ENCODE measurements at places on chromosomes 3 and 15.

DNA sequence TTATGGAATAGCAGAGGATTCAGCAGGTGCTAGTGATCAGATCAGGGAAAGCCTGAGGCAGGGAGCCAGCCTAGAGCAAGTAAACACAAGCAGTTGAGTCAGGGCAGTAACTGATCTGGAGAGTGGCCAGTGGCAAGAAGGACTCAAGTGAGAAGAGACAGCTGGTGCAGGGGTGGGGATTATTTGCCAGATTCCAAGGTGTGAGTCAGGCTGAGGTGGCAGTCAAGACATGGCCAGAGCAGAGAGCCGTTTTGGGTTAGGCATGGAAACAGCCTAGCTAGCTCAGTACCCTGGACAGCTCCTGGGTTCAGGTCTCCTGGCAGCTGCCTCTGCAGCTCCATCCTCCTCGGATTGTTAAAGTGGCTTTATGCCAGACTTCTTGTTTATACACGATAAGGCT lies 281.9 kb upstream of the ONECUT1 start:
- DNase-seq, result peak; percentile 61

GRCh38 chr3:141353652-141354495 lies 14.4 kb upstream of the ZBTB38 start:
- DNase-seq, result no peak

DNA sequence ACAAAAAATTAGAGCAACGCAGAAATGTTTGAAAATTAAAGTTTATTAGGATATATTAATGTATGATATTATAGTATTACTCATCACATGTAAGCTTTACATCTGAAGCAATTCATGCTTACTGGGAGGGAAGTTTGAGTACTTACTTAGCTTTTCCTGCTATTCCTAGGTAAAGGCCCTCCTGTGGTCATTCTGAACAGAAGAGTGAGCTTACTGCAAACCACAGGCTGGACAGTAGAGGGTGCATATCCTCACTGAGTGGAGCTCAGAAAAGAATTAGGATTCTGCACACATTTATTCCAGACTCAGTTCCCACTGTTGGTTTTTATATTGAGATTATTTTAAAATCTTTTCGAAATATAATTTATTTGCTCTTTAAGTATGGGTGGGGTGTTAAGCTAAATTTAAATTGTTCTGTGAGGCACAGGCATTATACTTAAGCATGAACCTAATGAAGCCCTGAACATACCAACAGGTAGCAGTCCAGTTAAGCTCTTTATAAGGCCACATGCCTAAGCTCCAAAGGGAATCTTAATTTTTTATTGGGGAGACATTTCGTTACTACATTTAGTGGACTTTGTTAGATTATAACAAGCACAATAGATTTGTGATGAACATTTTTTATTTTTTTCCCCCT lies 10.2 kb downstream of the MRPS22 start:
- DNase-seq, result peak; percentile 14

- no peak for DNase-seq
These were observed 61.2 kb downstream of the SYNM start for GRCh38 chr15:99165956-99166689.

- DNase-seq, result no peak
These were observed 1.4 kb upstream of the TMC3 start for GRCh38 chr15:81375461-81375860.

DNA sequence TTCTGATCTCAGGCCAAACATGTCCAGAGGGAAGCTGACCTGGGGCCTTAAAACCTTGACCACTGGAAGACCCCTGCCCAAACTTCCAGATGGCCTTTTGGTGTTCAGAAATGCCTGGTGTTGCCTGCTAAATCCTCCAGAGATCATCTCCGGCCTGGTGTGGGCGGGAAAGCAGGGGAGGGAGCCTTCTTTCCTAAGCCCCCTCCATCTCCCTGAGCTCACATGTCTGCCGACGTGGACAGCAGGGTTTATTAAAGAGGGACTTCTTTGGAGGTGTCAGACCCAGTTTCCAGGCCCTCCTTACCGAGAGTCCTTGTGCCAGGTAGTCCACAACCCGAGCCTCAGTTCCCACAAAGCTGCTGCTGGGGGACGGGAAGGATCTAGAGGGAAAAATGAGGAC lies 55.9 kb upstream of the SLC6A1 start:
- DNase-seq, result no peak

DNA sequence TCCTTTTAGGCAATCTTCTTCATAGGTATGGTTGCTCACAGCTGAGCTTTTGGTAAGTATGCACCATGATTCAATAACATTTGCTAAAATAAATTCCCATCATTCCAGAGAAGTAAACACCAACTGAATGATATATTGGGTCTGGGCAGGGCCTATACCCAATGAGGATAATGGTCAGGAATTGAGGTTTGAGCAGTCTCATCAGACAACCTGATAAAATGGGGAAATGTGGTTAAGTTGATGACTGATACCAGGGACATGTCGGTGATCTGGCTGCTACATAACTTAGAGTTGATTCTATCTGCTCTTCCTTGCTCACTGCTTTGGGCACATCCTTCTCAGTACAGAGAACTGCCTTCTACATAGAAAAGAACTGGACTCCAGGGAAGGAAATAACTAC lies 92.9 kb downstream of the GPR156 start:
- DNase-seq, result no peak

- DNase-seq, result no peak
These were observed 5.1 kb downstream of the RAB43 start for GRCh38 chr3:129116482-129116946.

GRCh38 chr15:61748529-61748928 lies 311.7 kb downstream of the VPS13C start:
- DNase-seq, result no peak

GRCh38 chr3:16589120-16589519 lies 16.1 kb downstream of the DAZL start:
- no peak for DNase-seq

DNA sequence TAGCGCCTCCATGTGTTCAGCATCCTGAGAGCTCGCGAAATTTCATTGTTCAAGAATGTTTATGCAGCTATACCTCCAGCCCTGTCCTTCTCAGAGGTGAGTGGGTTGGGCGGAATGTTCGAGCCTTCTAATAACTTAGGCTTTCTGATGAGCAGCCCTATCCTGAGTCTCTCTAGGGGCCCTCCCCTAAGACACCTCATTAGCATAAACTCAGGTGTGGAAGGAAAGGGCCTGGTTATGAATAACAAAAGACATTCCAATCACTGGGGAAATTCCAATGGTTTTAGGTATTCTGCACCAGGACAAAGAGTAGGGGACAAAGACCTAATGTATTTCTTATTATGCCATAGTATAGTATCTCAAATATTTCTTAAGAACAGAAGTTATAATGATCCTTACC lies 138.1 kb upstream of the PDZRN3 start:
- DNase-seq, result no peak

DNA sequence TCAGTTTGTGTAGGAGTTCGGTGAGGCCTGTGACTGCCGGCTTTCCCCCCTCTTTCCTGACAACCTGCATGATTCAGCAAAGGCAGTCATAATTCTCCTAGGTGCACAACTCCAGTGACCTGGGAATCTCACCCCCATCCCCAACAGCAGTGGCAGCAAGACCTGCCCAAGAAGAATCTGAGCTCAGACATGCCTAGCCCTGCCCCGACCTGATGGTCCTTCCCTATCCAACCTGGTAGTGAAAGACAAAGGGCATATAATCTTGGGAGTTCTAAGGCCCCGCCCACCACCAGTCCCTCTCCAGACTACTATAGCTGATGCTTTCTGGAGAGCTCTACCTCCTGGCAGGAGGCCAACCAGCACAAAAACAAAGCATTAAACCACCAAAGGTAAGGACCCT lies 44.2 kb upstream of the ZBED2 start:
- DNase-seq, result no peak

- DNase-seq, result no peak
These were observed 71.3 kb downstream of the NUP210 start for GRCh38 chr3:13348661-13349396.

DNA sequence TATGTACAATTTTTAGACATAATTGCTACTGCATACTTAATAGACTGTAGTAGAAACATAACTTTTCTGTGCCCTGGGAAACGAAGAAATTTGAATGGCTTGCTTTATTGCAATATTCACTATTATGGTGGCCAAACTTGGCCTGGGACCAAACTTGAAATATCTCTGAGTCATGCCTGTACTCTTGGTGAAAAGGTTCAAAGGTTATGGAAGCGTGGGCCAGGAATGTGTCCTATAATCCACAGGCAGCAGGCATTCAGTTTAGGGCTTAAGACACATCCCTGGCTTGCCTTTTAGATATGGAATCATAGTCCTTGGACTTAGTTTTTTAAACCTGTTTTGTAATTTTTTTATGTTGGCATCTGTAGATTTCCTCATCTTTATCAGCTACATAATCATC lies 124.3 kb downstream of the LRIG1 start:
- peak; percentile 14 for DNase-seq

DNA sequence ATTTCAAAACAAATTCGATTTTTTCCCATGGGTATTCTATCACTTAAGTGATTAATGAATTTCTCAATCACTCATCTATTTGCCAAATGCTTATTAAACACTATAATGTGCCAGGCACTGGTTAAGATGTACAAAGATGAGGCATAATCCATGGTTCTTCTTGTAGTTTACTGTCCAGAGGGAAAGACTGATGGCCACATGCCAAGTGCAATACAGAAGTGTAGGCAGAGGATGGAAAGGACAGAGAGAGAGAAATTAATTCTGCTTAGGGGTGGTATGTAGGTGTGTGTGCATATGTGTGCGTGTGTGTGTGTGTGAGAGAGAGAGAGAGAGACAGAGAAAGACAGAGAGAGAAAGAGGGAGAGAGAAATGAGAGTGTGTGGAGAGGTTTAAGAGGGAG lies 120.8 kb upstream of the CCNL1 start:
- no peak for DNase-seq

DNA sequence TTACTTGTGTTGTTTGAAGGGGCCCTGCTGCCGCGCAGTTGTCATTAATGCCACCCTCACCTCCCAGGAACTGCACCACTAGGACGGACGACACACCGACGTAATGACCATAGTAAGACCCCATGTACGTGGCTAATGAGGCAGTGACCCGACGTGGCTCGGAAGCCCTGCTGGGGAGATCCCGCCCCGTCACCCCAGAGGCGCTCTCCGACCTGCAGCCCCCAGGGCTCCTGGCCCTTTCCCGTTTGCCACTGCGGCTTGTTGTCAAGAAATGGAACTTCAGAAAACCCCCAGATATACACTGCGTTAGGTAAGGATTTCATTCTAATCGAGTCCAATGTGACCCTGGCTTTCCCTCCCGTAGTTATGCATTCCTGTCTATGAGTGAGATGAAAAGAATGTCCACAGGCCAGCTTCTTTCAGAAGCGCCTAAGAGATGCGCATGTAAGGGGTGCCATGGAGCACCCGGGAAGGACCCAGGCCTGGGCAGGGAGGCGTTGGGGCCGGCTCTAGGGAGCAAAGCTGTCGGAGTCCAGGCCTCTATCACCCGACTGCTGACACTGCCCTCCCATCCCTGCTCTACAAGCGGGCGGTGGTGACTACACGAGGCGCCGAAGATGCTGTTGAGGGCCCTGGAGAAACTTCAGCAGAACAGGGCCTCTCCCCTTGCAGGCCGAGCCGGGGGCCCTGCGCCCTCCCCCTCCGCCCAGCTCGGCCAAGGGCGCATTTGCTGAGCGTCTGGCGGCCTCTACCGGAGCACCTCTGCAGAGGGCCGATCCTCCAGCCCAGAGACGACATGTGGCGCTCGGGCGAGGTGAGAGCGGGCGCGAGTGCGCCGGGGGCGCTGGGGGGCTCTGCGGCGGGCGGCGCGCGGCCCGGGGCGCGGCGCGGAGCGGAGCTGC lies at the start of gene GABRA5:
Gene GABRA5 (plus strand): TSS at position 765 of the 902 bp plus-strand sequence. CDS start 2,187 bp downstream, outside the sequence.
- no peak for DNase-seq

DNA sequence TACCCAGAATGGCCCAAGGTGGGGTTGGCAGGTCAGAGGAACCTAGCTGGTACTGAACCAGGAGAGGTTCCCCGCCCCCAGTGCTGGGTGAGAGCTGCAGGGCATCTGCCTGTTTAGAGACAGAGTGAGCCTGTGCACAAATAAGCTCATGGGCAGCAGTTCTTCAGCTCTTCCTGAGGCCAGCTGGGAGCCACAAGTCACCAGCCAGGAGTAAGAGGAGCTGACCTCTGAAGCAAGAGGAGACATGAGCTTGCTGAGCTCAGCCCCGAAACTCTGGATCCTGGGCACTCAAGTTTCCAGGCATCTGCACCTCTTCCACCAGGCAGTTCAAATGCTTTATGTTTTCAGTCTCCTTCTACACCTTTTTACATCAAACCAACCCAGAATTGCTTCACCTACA lies 2.1 kb downstream of the RTP2 start:
- no peak for DNase-seq

DNA sequence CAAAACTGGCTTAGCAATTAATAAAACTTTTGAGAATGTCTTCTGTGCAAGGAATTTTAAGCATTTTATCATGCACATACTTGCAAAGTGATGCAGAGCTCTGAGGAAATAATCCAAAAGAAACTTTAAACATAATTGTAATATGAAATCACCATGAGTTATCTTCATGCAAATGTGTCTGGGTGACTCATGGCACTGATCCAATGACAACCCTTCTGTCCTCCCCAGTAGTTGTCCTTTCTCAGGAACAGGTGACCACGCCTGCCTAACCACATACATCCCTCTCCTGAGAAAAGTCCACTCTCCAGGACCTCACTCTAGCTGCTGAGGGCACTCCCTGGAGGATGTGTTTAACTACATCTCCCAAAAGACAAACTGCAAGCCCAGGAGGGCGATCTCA lies 530.6 kb upstream of the IL12A start:
- no peak for DNase-seq
